ENCODE measurements at places on chromosomes 2 and 18.

DNA sequence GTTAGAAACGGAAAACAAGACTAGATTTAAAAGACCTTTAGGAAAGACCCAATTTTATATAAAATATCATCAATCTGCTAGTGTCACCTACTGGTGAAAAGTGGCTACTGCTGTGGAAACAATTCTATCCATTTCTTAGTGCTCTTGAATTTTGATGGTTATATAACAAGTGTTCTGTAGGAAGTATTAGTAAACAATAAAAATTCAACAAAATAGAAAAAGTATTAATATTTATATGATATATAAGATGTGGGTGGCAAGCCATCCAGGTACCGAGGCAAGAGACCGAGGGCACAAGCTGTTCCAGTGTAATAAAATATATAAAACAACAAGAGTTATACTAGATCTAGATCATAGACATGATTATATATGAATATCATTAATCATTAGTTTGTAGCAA, 6.2 kb upstream of the TMEM87B start:
- peak; percentile 81 for DNase-seq

- no peak for DNase-seq
These were observed 72.9 kb upstream of the PAX8 start for GRCh38 chr2:113351375-113352355.

GRCh38 chr2:63875131-63875527, 33.4 kb downstream of the UGP2 start:
- no peak for DNase-seq

DNA sequence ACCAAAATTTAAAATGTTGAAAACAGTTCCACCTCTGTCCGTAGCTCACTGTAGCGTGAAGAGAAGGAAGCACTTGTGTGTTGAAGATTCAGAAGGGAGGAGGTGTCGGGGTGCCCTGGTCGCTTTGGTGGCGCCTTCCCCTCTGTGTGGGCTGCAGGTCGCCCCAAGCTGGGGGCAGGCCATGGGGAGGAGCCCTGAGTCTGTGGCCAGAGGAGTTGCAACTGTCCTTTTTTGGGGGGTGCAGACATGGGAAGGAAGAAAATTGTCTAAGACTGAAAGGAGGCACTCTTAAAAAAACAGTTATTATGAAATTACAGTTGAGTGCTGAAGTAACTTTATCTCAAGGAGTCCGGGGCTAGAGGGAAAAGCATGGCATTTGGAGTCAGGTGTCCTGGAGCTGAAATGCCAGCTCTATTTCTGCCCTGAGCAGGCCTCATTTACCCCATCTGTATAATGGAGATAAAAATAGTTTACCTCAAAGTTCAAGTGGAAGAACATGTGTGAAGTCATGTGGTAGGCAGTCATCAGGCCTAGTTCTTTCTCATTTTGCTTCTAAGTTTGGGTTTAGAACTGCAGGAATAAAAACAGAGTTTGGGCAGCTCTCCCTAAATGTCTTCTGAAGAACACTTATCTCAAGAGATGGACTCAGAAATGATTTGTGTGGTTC, 82.1 kb downstream of the RNF144A start:
- DNase-seq: no peak

DNA sequence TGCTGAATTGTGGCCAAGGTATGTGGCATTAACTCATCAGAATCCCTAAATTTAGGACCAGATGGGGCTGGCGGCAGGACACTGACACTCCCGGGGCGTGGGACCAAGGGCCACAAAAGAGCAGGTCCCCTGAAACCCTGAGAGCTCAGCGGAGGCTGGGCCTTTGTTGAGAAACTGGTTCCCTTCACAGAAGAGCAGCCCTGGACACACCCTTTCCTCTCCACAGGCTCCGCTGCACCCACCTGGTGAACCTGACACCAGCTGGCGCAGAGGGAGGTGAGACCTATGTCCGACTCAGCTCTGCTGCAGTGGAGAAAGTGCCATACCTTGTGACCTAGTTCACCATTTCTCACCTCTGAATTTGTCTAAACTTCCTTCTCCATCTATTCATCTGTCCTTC, 119.5 kb downstream of the RTP5 start:
- DNase-seq: no peak
